ENCODE measurements at places on chromosomes 4 and X.
A peak's percentile ranks its signal among the peaks of the same experiment; 100 is the strongest.

- no peak for DNase-seq
Observed at GRCh38 chrX:67570839-67571238, 27.0 kb downstream of the AR start.

- DNase-seq, result peak; percentile 73
Observed at GRCh38 chrX:18353931-18354368, 538 bp downstream of the SCML2 start.

DNA sequence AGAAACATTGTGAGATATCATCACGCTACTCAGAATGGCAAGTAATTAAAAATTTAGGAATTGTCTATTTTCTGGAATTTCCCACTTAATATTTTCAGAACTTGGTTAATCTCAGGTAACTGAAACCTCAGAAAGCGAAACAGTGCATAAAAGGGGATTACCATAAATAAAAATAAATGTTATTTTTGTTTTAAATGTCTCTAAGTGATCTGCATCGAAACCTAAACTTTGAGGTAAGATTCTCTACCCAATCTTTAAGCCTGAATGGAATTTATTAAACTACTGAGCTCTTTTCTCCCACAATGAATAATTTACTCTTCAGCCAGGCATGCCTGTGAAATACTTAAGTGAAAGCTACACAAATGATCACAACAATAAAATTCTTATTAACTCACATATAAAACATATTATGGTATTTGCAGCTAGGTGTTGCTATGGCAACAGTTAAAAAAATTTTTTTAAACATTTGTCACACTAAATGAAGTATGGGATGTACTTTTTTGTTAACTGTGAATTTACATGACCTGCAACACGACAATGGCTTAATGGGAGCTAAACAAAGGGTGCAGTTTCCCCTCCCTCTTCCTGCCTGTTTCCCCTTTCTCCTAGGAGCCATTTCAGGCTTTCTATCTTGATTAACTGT is 220.2 kb upstream of the PRPS2 start:
- no peak for DNase-seq

- DNase-seq, result no peak
Observed at GRCh38 chr4:108396900-108397497, 223.4 kb upstream of the RPL34 start.

GRCh38 chr4:141241986-141242385 is 21.3 kb downstream of the ZNF330 start:
- no peak for DNase-seq

GRCh38 chr4:22814906-22815305 is 122.2 kb downstream of the GBA3 start:
- no peak for DNase-seq

- DNase-seq, result peak; percentile 43
Observed at GRCh38 chrX:80334583-80334982, 85.7 kb upstream of the TENT5D start.

DNA sequence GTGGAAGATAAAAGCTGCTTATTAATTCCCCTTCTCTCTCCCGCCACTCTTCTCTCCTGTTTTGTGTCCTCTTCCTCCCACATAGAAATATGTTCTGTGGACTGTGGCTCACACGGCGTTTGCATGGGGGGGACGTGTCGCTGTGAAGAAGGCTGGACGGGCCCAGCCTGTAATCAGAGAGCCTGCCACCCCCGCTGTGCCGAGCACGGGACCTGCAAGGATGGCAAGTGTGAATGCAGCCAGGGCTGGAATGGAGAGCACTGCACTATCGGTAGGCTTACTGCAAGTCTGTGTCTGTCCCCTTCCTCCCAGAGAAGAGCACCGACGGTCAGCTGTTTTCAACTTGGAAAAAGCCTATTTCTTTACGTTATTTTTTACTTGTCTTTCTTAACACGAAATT is 229.1 kb downstream of the DCTD start:
- DNase-seq, result peak; percentile 76

DNA sequence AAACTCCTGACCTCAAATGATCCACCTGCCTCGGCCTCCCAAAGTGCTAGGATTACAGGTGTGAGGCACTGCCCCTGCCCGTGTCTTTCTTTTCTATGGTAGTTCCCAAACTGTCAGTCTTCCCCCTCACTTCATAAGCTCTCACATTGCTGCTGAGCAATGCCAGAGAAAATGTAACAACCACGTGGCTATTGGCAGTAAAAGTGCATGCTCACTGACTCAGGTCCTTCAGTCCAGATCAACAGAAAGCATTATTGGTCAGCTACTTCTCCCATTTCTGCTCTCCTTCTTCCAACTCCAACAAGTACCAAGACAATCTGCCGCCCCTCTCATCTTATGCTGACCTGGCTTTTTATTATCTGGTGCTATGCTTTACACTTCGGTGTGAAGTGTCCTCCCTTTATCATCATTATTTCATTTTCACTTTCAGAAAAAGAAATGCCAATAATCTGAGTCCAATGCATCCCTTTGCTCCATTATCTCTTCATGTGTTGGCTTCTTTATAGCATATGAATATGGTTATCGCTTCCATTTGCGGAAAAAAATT is 133.8 kb upstream of the UGT8 start:
- DNase-seq, result no peak

- no peak for DNase-seq
Observed at GRCh38 chr4:98680806-98681205, 22.4 kb upstream of the TSPAN5 start.

DNA sequence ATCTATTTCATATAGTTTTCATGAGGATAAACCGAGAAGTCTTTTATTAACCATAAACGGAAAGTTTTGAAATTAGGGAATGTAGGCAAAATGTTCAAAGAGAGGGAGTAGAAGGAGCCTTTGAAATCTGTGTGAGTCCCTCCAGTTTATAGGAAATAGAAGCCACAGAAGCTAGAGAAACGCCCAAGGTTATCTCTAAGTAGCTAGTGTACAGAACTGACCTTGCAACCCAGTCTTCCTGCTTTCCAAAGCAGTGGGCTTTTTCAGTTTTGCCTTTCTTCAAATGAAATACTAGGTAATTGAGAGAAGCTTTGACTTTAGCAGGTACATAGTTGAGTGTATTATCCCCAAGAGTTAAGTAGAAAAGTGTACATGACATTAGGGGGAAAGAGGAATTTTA is 39.4 kb downstream of the STIM2 start:
- DNase-seq, result no peak

GRCh38 chrX:70432936-70433847 is 10.1 kb downstream of the GDPD2 start:
- DNase-seq, result no peak

DNA sequence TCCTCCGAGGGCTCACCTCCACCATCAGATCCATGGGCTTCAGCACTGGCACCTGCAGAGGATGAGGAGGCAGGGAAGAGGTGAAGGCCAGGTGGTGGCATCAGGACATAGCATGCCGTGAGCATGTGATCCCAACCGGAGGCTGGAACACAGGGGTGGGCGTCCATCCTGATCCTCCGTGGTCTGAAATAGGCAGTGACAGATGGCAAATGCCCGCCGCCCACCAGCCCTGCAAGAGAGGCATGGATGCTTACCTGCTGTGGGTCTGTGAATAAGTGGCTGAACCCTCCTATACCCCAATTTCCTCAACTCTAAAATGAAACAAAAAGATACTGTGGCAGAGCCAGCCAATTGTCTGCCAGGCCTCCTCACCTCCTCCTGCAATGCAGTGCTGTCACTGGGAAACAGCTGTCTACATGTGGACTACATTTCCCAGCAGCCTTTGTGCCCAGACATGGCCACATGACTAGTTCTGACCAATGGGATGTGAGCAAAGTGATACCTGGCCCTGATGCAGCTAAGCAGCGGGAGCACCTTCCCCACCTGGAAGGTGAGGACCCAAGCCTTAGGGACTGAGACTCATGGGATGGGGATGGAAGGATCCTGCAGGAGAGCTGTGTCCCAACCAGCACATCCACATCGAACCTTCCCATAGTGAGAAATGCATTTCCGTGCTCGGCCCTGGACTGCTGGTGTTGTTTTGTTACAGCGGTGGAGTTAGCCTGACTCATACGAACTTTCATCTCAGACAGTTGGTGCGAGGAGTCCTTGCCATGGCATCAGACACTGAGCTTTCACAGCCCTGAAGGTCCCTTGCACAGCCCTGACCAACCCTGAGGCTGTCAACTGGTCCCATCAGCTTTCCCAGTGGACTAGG is 99.5 kb downstream of the PPP2R2C start:
- peak; percentile 85 for DNase-seq
